Head of caudate nucleus (tissue), 42 donors: ENCODE measurements at places on chromosomes 7 and 10.

GRCh38 chr10:78408671-78409472 is 375.2 kb downstream of the RPS24 start:
- peak; percentile 60 for DNase-seq

DNA sequence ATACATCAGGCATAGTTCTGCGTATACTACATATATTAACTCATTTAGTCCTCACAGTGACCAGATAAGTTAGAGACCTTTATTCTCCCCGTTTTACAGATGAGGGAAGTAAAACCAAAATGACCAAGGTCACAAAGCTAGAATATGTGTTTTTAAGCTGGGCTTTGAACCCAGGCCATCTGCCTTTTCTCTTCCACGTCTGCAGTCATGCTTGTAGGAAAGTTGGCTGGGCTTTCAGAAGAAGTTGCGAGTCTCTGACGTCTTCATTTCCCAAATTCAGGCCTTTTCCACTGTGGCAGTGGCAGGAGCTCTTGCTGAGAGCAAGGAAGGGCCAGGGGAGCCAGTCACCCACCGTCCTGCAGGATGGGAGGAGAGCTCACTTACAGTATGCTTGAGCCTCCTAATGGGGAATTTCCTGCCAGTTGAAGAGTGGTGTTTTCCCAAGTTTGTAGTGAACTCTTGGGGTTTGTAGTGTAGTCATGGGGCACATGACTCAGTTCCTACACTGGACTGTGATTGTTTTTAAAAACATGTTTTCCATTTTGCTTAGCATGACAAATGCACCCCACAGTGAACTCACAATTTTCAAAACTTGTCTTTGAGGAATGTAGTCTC is 34.2 kb downstream of the CYP17A1 start:
- no peak for DNase-seq

- no peak for DNase-seq
Observed at GRCh38 chr7:110994028-110994967, 96.6 kb upstream of the LRRN3 start.

DNA sequence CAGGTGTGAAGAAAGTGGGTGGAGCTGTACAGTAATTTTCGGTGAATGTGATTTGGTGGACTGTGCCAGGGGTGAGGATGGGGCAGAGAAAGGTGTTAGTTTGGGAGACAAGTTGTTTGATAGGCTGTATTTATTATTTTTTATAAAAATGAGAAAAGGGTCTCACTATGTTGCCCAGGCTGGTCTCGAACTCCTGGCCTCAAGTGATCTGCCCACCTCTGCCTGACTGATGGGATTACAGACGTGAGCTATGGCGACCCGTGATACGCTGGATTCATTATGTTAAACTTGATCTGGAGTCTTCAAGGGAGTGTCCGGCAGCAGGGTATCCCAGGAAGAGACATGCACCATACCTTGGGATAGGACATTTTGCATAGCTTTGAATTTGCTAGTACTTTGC is 1.3 kb downstream of the KAT6B start:
- DNase-seq: no peak

- no peak for DNase-seq
Observed at GRCh38 chr7:11194492-11194891, 220.8 kb downstream of the PHF14 start.

DNA sequence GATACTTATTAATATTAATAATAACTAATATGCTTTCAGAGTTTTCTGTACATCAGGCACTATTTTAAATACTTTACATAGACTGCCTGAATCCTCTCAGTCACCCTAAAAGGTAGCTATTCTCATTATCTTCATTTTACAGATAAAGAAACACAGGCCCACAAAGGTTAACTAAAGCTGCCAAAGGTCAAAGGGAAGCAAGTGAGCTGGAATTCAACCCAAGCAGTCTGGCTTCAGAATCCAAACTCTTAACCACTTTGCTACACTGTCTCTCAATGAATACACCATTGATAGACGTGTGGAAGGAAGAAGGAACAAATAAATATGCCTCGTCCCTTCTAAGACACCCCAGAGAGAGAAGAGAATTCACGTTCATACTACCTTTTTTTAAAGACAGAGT is 52.0 kb downstream of the GFRA1 start:
- no peak for DNase-seq

DNA sequence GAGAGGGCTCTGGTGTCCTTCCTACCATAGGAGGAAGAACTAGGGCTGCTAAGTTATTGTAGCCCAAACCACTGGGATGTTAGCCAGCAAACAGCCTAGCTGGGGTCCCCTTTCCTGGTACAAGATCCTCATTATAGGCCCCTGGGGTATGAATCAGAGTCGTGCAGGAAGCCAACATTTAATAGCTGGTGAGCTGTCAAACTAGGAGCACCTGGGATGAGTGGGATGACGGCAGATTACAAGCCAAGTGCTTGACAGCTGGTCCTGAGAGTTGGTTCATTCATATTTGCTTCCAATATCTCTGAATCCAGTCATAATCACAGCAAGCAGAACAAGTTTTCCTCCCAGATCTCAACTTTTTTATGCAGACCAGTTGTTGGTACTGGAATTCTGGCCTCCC is 25.1 kb upstream of the DNAJB12 start:
- DNase-seq: no peak

DNA sequence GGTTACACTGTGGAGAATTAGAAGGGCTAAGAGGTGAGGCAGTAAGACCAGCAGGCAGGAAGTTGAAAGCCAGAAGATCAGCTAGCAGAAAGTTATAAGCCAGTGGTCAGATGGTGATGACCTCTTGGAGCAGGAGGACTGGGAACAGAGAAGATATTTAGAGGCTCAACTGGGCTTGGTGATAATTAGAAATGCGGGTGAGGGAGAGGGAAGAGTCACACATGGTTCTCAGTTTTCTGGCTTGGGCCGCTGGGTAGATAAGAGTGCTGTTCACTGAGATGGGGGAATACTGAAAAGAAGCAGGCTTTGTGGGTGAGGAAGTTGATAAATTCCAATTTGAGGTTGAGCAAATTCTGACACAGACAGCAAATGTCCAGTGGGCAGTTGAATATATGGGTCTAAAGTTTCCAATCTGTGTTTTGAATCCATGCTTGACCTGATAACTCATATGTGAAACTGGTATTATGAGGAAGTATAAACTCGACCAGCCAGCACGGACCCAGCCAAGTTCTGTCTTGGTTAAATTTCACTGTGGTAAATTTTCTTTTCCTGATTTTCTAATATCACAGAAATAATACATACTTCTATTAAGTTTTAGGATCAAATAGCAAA is 22.7 kb downstream of the LSMEM1 start:
- DNase-seq: no peak

DNA sequence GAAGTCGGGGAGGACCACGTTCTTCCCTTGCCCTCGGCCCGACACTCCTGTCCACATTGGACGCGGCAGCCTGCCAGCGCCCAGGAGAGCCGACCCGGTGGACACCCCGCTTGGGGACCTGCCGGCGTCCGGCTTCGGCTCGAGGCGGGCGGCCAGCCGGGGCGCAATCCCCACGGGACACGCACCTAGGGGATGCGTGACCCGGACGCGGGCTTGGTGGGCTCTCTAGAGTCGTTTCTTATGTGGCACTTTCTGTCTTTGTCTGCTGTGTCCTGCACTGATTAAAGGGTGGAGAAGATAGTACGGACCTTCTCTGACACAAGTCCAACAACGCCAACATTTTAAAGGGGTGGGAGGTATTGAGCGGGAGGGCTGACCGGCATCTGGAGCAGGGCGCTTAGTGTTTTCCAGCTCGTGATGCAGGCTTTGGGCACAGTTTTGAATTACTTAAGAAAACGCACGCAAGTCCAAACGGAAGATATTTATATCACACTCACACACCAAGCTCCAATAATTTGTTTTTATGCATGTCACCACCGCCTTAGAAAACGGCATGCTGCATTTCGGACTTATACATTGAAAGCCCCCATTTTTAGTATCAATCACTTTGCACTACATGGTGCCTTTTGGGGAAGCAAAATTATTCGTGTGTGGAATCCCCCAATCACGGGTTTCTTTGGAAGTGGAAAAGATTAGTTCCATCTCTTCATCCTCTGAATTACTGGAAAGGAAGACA is 3.9 kb upstream of the SPAG6 start:
- DNase-seq: no peak

DNA sequence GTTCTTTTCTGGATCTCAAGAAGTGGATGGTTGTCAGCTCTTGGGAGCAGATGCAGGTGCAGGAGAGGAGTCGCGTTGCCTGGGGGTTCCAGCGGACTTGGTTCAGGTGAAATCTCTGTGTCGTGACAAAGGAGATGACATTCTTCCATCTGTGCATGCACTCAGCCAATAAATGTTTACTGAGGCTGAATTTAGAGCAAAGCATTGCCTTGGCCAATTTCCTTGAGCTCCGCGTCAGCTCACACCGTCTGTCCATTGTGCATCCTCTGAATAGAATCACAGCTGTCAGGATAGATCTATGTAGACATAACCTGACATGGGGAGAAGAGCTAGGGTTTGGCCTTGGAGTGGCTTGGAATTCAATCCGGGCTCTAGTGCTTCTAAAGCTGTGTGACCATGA is 343.7 kb downstream of the GLRX3 start:
- DNase-seq: no peak

GRCh38 chr7:23544913-23545354 is 13.2 kb upstream of the TRA2A start:
- DNase-seq: no peak

- DNase-seq: no peak
Observed at GRCh38 chr7:56639173-56639746, 493.0 kb downstream of the ZNF479 start.

GRCh38 chr7:87199241-87199640 is 20.3 kb downstream of the TMEM243 start:
- DNase-seq: no peak

GRCh38 chr7:135291809-135292253 is 58.2 kb downstream of the STRA8 start:
- DNase-seq: no peak

GRCh38 chr10:78847485-78847884 is 221.3 kb upstream of the ZMIZ1 start:
- no peak for DNase-seq

- DNase-seq: no peak
Observed at GRCh38 chr10:60423920-60424319, 34.2 kb upstream of the ANK3 start.

GRCh38 chr10:110446954-110447608 is 50.6 kb upstream of the DUSP5 start:
- DNase-seq: no peak

- DNase-seq: no peak
Observed at GRCh38 chr10:79190740-79191261, 122.0 kb downstream of the ZMIZ1 start.

GRCh38 chr10:17201794-17202116 is 283 bp upstream of the TRDMT1 start:
- DNase-seq: no peak

- peak; percentile 58 for DNase-seq
Observed at GRCh38 chr10:99172128-99172738, 63.4 kb downstream of the HPSE2 start.
